Fibroblast of skin of scalp (primary cell): ENCODE measurements at places on chromosomes 3 and 15.

GRCh38 chr3:129586746-129587430 is 19.6 kb downstream of the PLXND1 start:
- peak; percentile 43 for DNase-seq

DNA sequence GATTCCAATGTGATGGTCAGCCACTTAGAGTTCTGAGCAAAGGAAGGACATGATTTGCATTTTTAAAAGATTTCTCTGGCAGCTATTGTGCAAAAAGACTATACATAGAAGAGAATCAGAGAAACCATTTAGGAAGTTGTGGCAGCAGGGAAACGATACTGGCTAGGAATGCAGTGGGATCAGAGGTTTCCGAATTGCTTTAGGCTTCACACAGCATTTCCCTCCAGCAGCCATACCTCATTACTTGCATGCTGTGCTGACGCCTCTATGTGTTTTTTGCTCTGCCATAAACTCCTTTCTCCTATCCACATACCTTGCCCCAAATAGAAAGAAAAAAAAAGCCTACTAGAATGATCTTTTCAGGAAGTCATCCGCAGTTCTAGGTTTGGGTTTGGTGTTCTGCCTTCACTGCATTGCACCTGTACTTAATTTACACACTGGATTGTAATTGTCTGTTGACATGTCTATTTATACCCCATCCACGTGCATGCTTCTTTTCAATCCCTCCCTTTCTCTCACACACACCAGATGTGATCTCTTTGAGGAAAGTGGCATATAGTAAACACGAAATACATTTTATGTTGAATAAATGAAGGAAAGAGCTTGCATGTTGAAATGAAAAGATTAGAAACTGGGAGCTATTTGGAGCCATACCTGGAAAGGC is 860.3 kb upstream of the SEMA6D start:
- DNase-seq = peak; percentile 25

DNA sequence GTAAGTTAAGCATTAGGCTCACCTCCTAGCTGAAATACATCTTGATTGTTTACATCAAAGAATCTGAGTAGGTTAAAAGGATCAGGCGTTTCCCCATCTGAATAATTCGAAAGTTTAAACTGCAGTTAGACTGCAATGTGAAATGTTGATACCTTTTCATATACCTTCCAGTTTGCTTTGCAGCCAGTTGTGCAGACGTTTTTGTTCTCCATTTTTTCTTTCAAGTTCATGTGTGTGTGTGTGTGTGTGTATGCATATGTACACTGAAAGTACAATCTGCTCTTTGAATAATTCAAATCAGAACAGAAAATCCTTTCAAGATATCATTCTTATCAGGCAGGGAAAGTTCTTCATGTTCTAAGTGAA is 2.9 kb downstream of the ITPR1 start:
- no peak for DNase-seq

GRCh38 chr15:41018534-41018933 is 65.3 kb downstream of the CHAC1 start:
- peak; percentile 8 for DNase-seq

DNA sequence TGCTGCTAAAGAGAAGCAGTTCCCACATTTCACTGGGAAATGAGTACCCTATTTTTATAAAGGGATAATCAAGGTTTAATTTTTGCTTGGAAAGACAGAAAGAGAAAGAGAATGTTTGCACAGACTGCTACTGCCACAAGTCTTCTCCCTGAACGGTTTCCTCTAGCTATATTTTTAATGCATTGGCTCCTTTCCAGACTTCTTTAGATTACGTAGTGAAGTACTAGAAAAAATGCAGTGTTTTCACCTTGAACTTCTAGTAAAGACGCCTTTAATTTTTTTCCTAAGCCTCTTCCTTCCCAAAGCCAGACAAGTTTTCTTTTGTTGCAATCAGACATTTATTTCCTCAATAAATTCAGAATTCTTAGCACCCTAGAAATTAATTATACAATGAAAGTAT is 248.3 kb upstream of the CCDC54 start:
- DNase-seq = no peak

DNA sequence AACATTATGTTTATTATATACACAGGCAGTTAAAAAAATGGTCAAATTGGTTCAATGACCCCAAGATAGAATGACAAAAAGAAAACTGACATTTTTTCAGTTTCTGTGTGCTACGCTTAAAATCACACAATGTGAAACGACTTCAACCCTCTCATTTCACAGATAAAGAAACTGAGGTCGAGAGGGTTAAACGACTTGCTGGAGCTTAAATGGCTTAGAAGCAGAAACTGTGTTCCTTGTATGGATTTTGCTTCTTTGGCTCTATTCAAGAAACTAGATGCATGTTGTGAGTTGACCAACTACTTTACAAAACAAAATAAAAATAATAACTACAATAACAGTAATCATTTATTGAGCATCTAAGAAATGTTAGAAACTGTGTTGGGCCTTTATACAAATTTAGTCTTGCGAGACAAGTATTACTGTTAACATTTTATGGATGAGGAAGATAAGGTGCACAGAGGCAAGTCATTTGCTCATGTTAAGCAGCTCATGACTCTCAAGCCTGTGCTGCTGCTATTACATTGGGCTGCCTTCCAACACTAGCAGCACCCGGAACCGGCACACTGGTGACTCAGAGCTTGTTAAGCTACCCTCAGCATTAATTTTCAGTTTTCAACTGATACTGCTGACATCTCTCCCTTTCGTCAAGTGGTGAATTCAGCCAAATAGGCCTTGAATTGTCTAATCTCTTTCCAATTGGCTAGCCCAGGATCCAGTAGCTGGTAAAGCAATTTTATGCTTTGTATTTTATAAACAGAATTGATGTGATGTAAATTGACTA is 487.6 kb downstream of the NAALADL2 start:
- DNase-seq = peak; percentile 92

- DNase-seq = peak; percentile 33
Measured at GRCh38 chr15:83046558-83047127, 20.4 kb downstream of the BTBD1 start.

DNA sequence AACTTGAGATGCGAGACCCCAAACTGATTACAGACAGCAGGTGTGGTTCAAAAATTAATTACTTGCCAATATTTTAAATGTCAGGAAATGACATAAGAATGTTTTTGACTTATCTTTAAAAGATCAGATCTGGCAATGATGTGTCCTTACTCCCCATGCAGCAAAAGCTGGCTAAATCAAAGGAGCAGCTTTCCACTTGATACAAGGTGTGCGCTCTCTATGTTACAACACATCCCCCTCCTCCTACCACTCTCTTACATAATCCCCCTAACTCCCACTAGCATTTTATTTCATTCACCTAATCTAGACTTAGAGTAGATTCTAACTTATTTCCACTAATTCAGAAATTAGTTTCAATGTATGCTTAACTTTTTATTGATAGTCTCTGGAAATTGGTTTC is 609.0 kb downstream of the GRM7 start:
- no peak for DNase-seq

- DNase-seq = no peak
Measured at GRCh38 chr3:36891701-36892160, 53.1 kb downstream of the TRANK1 start.

DNA sequence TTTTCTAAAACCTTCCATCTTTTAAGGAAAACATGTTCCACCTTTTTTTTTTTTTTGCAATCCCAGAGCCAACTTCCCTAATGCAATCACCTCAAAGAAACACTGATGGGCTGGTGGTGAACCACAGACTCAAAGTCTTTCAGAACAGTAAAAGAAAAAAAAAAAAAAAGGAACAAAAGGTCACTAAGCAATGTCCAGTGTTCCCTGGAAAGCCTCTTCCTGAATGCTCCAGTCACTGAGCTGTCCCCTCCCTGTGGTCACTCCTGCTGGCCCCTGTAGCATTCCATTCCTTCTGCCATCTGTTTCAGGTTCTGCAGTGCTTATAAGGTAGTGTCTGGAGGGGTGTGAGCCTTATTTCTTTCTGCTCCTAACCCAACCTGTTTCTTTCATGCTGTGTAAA is 53.3 kb downstream of the AAGAB start:
- no peak for DNase-seq

DNA sequence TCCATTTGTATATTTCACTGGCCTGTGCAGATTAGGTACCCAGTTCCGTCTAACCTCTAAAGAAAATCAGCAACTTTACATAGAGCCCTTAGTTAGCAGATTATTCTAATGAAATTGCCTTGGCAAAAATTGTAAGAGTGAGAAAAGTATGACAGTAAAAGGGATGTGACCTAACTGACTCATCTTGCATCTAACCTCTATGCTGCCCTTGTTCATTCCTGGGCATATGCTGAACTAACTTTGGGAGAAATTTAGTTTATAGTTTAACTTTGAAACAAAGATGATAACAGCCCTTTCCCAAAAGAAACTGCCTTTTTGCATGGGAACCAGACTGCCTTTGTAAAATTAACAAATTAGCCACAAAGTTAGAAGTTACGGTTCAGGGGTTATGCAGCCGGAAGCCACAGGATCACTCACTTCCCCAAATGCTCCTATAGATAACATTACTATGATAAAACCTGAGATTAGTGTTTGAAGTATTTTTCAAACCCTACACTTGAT is 839.8 kb upstream of the ALCAM start:
- no peak for DNase-seq

- no peak for DNase-seq
Measured at GRCh38 chr3:149886957-149887356, 73.9 kb downstream of the RNF13 start.

GRCh38 chr15:36334059-36334458 is 245.4 kb upstream of the CDIN1 start:
- DNase-seq = peak; percentile 81
